ENCODE measurements at places on chromosomes 1 and 21. TPM values are rescaled to one million over a fixed set of nuclear protein-coding genes. Genes with fewer than 3 reads are reported as not detected.

RNU1-2 gene
- total RNA-seq, result under 0.01 TPM

CRYBG2 gene
- under 0.01 TPM for total RNA-seq

COL24A1 gene
- 0.87 TPM for total RNA-seq

TTC4 gene
- 23.0 TPM for total RNA-seq

LEMD1 gene
- not detected for total RNA-seq

SPATA46 gene
- total RNA-seq, result not detected
